ENCODE measurements at places on chromosomes 16 and 17. TPM values are rescaled to one million over a fixed set of nuclear protein-coding genes. Genes with fewer than 3 reads are reported as not detected.

- peaks cover 21% of the 10 kb centered on the region for H3K4me1 ChIP-seq
- peak; percentile 59 for DNase-seq
- H3K27me3 ChIP-seq = peaks cover 19% of the 10 kb centered on the region
- H3K36me3 ChIP-seq = peaks cover 16% of the 10 kb centered on the region
Measured at GRCh38 chr16:88634141-88634993, 4.0 kb upstream of the IL17C start.

- no peak overlapping the region for H3K27ac ChIP-seq
- H3K4me3 ChIP-seq = no peak overlapping the region
- peaks cover 7% of the 10 kb centered on the region for H3K36me3 ChIP-seq
- no peak for DNase-seq
Measured at GRCh38 chr17:21217346-21217745, 3.4 kb upstream of the TMEM11 start.

DNA sequence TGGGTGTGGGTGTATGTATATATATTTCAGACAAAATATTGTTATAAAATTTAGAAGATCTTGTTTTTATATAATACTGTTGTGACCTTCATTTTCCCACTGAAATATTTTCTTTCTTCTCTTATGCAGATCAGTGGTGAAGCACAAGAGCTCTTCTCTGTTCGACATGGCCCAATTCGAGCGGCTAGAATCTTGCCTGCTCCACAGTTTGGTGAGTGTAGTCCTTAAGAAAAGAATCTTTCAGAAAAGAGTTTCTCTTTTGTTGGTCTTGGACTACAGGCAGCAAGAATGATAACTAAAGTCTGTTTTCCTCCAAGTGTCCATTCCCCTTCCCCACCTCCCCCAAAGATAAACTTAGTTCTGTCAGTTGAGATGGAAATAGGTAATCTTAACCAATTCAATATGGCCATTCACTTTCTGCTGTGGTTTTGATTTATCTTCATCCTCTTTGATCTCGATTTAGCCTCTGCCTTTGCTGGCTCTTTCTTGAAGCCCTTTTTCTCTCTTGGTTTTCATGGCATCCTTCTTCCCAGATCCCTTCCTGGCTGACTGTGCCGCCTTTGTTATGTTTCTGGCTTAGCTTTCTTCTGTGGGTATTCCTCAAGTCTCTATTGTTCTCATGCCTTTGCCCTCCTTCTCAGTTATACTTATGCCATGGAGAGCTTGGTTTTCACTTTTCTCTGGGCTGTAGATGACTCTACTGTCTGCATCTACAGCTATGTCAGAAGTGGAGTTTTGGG, 69.6 kb downstream of the BCAS3 start:
- no peak overlapping the region for H3K27ac ChIP-seq
- no peak for DNase-seq
- no peaks in the 10 kb centered on the region for H3K4me1 ChIP-seq
- peaks cover 5% of the 10 kb centered on the region for H3K27me3 ChIP-seq

DNA sequence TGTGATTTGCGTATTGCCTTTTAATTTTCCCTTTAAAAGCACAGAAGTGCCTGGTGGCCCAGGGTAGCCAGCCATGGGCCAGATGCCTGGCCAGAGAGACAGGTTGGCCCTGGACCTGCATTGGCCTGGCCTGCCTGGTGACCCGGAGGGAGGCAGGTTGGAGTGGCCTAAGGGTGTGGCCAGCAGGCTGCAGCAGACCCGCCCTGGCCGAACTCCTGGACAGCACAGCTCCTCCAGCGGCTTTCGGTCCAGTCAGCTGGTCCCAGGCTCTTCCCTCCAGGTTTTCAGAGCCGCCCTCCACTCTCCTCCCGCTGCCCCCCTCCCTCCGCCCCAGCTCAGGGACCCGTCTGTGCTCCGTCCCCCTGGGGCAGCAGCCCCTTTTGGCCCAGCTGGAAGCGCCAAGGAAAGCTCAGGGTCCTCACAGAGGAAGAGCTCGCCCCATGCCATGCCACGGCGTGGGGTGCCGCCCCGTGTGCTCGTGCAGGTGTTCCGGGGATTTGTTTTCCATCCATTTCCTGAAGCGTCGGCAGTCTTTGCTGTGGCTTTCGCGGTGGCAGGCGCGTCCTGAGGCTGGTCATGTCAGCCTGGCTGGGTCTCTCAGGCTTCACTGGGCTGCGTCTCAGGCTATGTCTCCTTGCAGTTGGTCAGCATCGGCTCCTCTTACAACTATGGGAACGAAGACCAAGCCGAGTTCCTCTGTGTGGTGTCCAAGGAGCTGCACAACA, 18.1 kb downstream of the PRSS27 start:
- no peak overlapping the region for H3K27ac ChIP-seq
- DNase-seq = no peak
- H3K27me3 ChIP-seq = no peaks in the 10 kb centered on the region
- H3K36me3 ChIP-seq = peaks cover 4% of the 10 kb centered on the region
- no peaks in the 10 kb centered on the region for H3K4me1 ChIP-seq
- H3K4me3 ChIP-seq = no peak overlapping the region

- H3K27me3 ChIP-seq = peaks cover 4% of the 10 kb centered on the region
- H3K4me1 ChIP-seq = peaks cover under 1% of the 10 kb centered on the region
- no peak overlapping the region for H3K27ac ChIP-seq
- no peaks in the 10 kb centered on the region for H3K36me3 ChIP-seq
- DNase-seq = no peak
Measured at GRCh38 chr17:74037320-74037719, 166.2 kb upstream of the RPL38 start.

DNA sequence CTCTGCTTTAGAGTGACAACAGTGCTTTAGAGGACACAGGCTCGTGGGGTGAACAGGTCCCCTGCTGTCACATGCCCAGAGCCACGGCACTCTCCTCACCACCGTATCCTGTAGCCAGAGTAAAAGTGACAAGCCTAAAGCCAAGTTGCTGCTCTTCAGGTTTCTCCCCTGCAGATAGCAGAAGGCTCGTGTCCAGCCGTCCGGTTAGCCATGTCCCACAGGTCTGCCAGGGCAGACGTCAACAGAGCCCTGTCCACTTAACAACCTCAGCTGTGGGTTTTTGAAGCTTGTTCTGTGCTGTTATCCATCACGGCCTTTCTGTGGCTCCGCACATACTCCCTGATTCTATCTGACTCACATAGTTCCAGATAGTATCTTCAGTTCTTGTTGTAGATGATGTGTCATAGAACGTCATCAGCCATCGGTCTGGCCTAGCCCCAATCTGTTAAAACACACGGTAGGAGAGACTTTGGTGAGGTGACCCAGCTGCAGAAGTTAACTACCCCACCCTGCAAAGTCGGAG, 100.7 kb downstream of the SOCS1 start:
- H3K27me3 ChIP-seq = no peaks in the 10 kb centered on the region
- H3K4me3 ChIP-seq = no peak overlapping the region
- H3K4me1 ChIP-seq = peaks cover 52% of the 10 kb centered on the region
- peaks cover 20% of the 10 kb centered on the region for H3K36me3 ChIP-seq
- no peak for DNase-seq

DNA sequence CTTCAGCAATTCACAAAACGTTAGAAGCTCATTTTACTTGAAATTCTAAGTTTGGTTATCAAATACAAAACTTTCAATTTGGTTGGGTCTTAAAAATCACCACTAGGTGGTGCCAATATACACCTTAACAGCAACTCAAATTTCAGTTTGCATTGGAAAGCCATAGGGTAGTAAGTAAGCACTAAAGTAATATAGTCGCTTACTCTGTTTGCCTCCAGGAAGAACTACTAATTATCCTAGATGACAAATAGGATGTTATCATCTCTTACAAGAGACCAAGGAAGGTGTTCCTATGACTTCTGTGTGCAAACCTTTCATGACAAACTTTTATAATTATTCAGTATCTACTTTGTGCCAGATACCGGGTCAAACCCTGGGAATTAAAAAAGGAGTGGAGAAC, 93.3 kb downstream of the MYO1D start:
- no peaks in the 10 kb centered on the region for H3K4me1 ChIP-seq
- peaks cover 19% of the 10 kb centered on the region for H3K27me3 ChIP-seq
- no peak overlapping the region for H3K27ac ChIP-seq
- no peak for DNase-seq

GRCh38 chr16:12587646-12588277, 215.9 kb downstream of the CPPED1 start:
- H3K27ac ChIP-seq = no peak overlapping the region
- no peak overlapping the region for H3K4me3 ChIP-seq
- no peaks in the 10 kb centered on the region for H3K36me3 ChIP-seq
- H3K4me1 ChIP-seq = peaks cover 19% of the 10 kb centered on the region
- no peaks in the 10 kb centered on the region for H3K27me3 ChIP-seq
- DNase-seq = no peak

DNA sequence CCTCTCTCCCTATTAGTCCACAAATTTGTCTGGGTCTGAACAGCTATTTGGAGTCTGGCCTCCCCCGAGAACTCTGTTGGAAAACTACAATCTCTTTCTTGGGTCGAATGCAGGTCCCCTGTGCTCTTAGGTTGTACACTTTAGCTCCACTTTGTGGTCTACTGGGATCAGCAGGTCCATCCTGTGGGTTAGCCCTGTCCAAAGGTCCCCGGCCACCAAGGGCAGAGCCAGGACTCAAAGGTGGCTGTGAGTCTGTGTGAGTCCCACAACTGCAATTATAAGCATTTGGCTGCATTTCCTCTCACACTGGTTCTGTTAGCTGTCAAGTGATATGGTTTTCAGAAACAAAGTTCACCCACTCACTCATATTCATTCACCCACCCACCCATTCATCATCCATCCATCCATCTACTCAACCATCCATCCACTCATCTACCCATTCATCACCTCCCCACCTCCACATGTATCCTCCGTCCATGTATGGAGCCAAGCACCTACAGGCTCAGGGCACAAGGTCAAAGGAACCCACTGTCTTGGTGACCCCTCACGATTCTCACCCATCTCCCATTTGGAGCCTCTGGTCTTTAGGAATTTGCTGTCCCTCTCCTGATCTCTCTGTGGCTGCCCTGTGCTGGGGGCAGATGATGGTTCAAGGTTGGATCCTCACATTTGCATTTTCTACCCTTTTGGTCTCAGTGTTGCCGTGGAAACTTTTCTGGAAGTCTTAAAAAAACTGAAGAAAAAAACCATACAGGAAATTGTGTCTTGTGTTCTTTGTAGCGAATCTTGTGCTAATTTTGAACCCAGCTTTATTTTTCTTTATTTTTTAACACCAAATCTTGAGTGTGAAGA, 45.8 kb downstream of the IRF8 start:
- peak overlapping the region; percentile 86 for H3K27ac ChIP-seq
- DNase-seq = no peak
- H3K27me3 ChIP-seq = peaks cover 6% of the 10 kb centered on the region
- H3K4me1 ChIP-seq = peaks cover 63% of the 10 kb centered on the region

DNA sequence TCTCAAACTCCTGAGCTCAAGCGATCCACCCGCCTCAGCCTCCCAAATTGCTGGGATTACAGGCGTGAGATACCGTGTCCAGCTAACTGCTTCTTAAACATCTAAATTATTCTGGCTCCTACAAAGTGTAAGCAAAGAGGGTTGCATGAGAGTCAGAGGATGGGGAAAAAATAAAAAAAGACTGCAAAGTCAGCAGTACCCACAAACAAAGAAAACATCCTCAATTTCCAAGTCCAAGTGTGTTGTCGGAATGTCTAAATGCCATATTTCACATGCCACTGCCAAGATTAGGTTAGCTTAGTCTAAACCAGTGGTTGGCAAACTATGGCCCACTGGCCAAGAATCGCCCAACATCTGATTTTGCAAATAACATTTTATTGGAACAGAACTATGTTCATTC, 13.0 kb upstream of the PHLPP2 start:
- no peak overlapping the region for H3K4me3 ChIP-seq
- DNase-seq = no peak
- H3K27me3 ChIP-seq = no peaks in the 10 kb centered on the region
- no peak overlapping the region for H3K27ac ChIP-seq
- H3K36me3 ChIP-seq = peaks cover 44% of the 10 kb centered on the region

- H3K4me3 ChIP-seq = no peak overlapping the region
- H3K27ac ChIP-seq = no peak overlapping the region
- H3K36me3 ChIP-seq = no peaks in the 10 kb centered on the region
- H3K4me1 ChIP-seq = no peaks in the 10 kb centered on the region
- H3K27me3 ChIP-seq = no peaks in the 10 kb centered on the region
- DNase-seq = no peak
Measured at GRCh38 chr16:62205459-62205858, 169.2 kb upstream of the CDH8 start.

DNA sequence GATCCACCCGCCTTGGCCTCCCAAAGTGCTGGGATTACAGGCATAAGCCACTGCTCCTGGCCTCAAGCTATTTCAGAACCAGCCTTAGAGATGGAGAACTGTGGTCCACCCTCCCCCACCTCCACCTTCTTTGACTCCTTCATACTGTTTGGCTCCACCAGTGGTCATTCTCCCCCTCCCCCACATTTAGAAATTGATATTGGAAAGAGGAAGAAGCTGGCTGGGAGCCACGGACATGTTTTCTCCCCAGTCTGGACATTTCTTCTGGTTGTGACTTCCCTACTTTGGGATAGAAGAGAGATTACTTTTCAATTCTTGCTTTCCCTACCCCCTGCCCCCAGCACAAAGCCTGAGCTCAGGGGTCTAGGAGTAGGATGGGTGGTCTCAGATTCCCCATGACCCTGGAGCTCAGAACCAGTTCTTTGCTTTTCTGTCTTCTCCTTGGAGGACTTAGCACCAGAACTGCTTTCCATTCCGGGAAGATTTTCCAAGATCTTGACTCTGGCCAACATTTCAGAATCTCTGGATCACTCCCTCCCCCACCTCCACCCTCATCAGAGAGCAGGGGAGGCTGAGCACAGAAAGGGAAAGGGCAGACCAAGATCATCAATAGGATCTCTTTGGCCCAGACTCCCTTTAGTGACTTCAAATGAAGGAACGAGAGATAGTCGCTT, 16.3 kb downstream of the CAVIN1 start:
- peaks cover 28% of the 10 kb centered on the region for H3K4me1 ChIP-seq
- no peaks in the 10 kb centered on the region for H3K36me3 ChIP-seq
- DNase-seq = no peak

DNA sequence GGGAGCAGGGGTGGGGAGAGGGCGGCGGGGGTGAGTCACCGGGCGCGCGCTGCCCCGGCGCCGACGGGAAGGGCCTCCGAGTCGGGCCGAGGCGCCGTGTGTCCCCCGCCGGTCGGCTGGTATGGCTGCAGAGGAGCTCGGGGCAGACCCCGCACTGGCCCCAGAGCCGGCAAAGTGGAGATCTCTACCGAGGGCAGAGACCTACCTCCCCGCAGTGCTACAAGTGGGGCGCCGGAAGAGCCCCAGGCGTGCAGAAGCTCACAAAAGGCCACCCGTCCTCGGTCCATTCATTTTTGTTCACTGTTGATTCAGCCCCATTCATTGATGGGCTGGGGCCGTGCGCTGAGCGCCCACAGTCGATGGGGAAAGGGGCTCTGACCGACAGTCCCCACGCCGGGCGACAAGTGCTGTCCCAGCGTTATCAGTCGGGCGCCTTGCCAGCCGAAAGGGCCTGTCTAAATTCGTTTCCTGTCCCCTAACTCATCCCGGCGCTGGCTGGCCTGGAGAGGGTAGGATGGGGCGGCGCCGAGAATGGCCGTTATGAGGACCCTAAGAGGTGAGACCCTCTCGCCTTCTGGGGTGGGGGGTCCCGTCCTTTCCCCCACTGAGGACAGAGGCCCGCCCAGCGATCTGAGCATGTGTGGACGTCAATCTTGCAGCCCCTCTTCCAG, 709 bp upstream of the ENO3 start:
- H3K27me3 ChIP-seq = peaks cover 2% of the 10 kb centered on the region
- DNase-seq = no peak
- peak overlapping the region; percentile 92 for H3K27ac ChIP-seq
- peak overlapping the region; percentile 91 for H3K4me3 ChIP-seq
- peaks cover 36% of the 10 kb centered on the region for H3K4me1 ChIP-seq

Gene JUP
- total RNA-seq = 0.12 TPM

Gene KRT20
- total RNA-seq = not detected

Gene ATP2C2
- total RNA-seq = not detected

Gene GNGT2
- total RNA-seq = 18.4 TPM

Gene CYB561
- 1.9 TPM for total RNA-seq

Gene TANGO6
- 34.1 TPM for total RNA-seq

Gene PRSS53
- 3.1 TPM for total RNA-seq

Gene GGT6
- not detected for total RNA-seq

Gene IRF8
- total RNA-seq = 166 TPM

Gene CCL16
- total RNA-seq = not detected

Data from activated T-helper 1 cell treated with anti-CD3 and anti-CD28 coated beads, Interleukin-12 subunit alpha, Interleukin-12 subunit beta, Interleukin-2, Interleukin-4 antibody, amounts not matched to agents 30 ng/mL and 10 ng/mL and 1 ng/mL, durations not matched to agents 14 hours and 24 hours and 36 hours (primary cell).